Hepatocyte (in vitro differentiated cells): ENCODE measurements at places on chromosomes 7 and 10. TPM values are rescaled to one million over a fixed set of nuclear protein-coding genes. Genes with fewer than 3 reads are reported as not detected.
A peak's percentile ranks its signal among the peaks of the same experiment; 100 is the strongest.

DNA sequence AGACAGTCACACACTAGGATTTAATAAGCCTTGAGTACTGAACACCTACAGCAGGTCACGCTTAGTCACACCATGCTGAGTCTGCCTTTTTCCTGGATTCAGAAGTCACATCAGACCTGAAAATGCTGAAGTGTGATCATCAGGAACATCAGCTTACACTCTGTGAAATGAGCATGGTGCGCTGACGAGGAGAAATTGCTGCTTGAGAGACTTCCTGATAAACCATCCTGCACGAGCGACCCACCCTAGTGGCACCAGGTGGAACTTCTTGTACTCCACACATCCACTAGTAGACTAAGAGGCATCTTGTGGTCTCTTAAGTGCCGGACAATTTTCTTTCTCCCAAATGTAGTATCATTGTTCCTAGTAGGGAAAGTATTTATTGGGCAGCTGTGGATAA lies 51.8 kb upstream of the MRLN start:
- peak; percentile 43 for DNase-seq

HIBADH gene
- polyA plus RNA-seq: 52.1 and 56.1 TPM in 2 replicates

- no peak for DNase-seq
Measured at GRCh38 chr7:149849174-149849573, 11.0 kb downstream of the ZNF862 start.

STOX1 gene
- polyA plus RNA-seq: 1.6 and 3.7 TPM in 2 replicates

- DNase-seq: peak; percentile 71
Measured at GRCh38 chr7:80699045-80699638, 60.7 kb downstream of the CD36 start.

GRCh38 chr10:50946991-50947781 lies 61.8 kb upstream of the A1CF start:
- DNase-seq: no peak

DNA sequence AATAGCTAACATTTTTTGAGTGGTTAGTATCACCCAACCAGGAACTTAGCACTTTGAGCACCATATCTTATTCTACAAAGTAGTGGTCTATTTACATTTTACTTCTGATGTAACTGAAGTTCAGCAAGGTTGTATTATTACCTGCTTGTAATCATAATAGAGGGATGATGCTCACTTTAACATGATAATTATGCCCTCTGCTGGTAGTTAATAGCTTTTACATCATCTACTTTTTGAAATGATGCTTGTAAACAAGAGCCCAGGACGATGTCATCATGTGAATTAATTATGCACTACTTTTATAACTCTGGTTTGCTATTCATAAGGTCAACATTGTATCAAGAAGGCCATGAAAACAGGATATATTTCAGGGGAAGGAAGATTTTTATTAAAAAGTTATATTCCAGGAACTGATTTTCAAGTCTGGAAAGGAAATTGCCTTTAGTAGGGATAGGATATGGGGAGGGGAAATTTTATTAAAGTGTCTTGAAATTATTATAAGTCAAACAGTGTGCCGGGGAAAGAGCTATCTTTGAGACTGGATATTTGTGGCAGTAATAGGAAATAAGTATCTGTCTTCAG lies 80.3 kb upstream of the SCIN start:
- DNase-seq: peak; percentile 44

DNA sequence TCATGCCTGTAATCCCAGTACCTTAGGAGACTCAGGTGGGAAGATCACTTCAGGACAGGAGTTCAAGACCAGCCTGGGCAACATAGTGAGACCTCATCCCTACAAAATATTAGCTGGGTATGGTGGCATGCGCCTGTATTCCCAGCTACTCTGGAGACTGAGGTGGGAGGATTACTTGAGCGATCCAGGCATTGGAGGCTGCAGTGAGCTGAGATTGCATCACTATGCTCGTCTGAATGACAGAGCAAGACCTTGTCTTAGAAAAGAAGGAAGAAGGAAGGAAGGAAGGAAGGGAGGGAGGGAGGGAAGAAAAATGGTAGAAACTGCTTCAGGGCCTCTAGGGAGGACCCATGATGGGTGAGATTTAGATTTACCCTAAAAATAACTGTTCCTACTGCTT lies 112.3 kb downstream of the SPDYE5 start:
- no peak for DNase-seq

GRCh38 chr7:90384433-90384832 lies 18.8 kb upstream of the CLDN12 start:
- DNase-seq: no peak

INA gene
- 0.71 TPM in 1 of 2 replicates, not detected in the other for polyA plus RNA-seq

DNA sequence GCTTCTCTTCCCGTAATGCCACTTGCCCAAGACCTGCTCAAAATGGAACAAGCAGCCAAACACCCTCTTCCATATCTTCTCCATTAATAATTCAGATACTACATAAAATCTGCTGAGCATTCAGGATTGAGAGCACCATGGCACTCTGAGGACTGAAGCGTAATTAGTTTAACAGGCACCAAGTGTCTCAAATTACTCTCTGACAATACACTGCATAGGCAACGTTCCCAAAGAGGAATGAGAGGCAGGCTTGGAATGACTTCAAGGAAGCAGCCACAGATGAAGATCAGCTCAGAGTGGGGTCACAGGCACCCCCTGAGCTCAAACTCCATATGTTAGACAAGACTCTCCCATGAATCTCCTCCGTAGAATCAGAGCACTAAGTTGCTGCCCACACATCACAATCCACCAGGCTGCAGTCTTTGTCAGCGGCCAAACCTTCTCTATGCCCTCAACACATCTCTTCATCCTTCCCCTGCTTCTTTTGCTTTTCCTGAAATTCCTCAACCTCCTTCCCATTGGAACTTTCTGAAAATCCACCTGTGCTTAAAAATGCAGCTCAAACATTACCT lies 4.7 kb upstream of the ABLIM1 start:
- no peak for DNase-seq

DNA sequence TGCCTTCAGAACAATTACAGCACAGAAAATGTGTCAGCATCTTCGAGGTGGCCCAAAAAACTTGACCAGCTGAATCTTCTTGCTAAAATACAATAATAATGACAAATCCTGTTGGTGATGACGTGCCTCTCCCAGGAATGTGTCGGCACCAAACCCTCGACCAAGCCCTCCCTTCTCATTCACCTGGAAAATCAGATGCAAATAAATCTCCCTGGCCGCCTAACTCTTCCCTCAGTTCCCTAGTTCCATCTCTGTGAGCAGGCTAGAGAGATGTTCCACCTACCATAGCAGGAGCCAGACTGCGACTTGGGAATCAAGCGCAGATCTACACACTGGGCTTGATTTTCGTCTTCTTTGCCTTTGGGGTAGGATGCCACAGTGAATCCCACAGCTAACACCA lies 4.1 kb downstream of the PRSS1 start:
- DNase-seq: no peak

- no peak for DNase-seq
Measured at GRCh38 chr7:48207155-48207675, 36.0 kb downstream of the ABCA13 start.

RTKN2 gene
- polyA plus RNA-seq: 0.68 and 2.2 TPM in 2 replicates

DNA sequence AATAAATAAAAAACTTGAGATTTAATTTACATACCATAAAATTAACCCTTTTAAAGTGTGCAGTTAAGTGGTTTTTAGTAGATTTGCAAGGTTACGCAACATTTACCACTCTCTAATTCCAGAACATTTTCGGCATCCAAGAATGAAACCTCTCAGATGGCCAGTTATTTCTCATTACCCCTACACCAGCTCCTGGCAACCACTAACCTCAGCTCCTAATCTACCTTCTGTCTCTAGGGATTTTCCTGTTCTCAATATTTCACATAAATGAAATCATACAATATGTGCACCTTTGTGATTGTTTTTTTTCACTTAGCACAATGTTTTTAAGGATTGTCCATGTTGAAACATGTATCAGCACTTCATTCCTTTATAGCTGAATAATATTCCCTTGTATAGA lies 45.1 kb downstream of the INPP5F start:
- DNase-seq: no peak

DNA sequence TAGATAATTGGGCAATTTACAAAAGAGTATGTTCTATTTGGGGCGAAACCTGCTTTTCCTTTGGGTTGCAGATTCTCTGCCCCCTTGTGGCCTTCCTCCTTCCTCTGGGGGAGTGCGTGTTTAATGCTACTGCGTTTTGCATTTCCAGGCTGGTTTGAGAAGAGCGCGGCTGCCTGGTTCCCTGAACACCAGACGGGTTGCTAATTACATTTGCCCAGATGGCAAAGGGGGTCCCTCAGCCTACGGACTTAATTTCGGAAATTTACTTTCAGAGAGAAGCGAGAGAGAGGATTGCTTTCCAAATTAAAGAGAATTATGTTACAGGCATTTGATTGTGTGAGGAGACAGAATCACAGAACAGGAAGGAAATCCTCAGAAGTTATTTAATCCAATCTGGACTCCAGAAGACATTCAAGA lies 91.9 kb upstream of the JAZF1 start:
- peak; percentile 53 for DNase-seq

ELN gene
- 37.7 and 42.5 TPM in 2 replicates for polyA plus RNA-seq

DNA sequence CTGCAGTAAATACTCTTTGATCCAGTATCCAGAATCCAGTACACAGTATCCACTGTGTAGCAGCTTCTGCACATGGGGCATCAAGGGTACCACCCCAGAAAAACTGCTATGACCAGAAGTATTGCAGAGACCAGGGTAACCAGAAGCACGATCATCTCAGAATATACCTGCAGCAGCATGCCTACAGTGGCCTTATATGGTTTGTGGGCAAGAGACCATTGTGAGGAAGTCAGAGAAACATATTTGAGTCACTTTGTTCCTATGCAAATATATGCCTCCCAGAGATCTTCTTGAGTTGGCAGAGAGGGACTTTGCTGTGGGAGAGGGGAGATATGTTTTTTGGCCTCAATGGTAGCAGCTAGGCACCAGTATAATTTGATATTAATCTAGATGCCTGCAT lies 206.4 kb upstream of the LRRTM3 start:
- DNase-seq: no peak

TSPAN15 gene
- 58.5 and 66.4 TPM in 2 replicates for polyA plus RNA-seq

DNA sequence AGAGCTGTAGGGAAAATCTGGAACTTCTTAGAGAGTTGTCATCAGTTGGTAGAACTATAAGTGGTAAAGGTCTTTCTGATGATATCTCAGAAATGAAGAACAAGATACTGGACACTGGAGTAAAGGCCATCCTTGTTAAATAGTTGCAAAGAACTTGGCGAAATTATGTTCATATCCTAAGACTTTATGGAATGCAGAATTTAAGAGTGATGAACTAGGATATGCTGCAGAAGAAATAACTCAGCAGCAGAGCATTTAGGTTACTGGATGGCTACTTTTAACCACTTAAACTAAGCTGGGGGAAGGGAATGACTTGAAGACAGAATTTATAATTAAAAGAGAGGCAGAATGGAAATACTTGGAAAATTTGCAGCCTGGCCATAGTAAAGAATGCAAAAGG lies 23.7 kb downstream of the PTEN start:
- no peak for DNase-seq
